ENCODE measurements at places on chromosomes 2 and 18. TPM values are rescaled to one million over a fixed set of nuclear protein-coding genes. Genes with fewer than 3 reads are reported as not detected.

- no peak for DNase-seq
These were observed 37.3 kb upstream of the REL start for GRCh38 chr2:60844105-60844504.

GRCh38 chr18:59954755-59955156 lies 55.0 kb downstream of the PMAIP1 start:
- no peak for DNase-seq

DNA sequence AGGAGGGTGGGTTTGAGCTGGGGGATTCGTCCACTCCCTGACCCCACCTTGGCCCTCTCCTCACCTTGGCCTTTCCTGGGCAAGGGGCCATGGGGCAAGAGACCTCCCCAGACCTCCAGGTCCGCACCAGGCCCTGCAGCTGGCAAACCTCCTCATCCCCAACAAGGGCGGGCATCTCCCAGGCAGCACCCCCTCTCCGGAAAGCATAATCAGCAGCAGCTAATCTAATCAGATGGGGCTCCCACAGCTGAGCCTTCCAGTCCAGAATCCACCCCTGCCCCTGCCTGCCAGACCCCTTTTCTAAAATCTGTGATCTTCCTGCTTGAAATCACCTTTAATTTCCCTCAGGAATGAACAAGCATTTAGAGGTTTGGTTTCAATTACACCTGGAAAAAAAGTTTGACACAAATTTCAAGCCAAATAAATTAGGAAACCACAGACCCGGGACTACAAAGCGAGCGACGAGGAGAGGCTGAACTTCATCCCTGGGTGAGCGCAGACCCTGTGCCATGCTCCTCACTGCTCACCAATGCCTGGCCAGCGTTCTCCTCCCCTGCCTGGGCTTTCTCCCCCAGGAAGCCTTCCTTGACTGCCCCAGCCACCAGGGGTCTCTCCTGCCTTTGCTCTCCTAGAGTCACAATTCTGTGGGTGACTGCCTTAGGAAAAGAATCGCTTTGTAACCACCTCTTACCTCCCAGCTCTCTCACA lies 143.0 kb upstream of the MYCN start:
- no peak for DNase-seq

DNA sequence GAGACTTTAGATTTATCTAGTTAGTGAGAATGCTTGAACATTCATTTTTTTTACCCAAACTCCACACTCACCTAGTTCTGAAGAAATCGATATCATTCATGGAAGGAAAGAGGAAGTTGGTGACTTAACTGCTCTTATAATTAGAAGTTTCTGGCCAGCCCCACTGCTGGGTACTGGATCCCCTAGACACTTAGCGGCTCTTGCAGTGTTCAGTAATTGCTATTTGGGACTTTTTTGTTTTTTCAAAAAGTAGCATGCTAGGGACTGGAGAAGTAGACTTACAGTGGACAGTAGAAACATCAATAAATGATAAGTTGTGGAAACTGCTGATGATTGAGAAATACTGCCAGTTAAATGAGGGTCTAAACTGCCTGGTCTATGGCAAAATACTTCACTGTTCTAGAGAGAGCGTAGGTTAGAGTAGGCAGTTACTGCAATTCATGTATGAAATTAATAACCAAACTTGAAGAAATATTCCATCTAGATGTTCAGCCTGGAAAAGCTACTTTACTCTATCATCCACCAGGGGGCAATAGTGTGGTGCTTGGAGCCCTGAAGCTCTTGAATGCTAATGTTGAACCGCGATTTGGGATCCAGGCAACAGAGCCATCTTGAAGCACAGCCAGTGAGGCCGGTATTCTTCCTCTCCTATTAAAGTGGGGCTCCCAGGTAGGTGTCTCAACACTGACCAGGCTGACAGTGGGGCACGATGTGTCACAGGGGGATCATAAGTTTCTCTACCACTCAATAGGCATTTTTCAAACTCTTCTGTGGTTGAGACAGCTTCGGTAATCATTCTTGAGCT lies 146.1 kb upstream of the SESTD1 start:
- no peak for DNase-seq

- DNase-seq = no peak
These were observed 21.5 kb downstream of the ITGB1BP1 start for GRCh38 chr2:9401646-9402371.

DNA sequence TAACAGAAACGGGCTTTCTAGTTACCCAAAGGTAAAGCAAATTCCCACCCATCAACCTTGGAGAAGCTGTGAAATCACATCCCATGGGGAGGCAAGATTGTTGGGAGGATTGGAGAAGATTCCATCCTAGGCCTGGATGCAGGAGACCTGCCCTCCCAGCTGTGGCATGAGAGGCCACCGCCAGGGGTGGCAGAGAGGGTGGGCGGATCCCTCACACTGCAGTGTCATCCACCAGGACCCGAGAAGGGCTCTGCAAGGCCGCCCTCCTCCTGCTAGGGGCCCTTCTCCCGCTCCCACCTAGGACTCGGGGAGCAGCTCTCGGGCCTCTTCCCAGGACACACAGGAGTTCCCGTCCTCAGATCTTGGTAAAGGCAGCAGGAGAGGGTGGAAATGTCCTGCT lies 15.5 kb upstream of the ATG16L1 start:
- DNase-seq = no peak

DNA sequence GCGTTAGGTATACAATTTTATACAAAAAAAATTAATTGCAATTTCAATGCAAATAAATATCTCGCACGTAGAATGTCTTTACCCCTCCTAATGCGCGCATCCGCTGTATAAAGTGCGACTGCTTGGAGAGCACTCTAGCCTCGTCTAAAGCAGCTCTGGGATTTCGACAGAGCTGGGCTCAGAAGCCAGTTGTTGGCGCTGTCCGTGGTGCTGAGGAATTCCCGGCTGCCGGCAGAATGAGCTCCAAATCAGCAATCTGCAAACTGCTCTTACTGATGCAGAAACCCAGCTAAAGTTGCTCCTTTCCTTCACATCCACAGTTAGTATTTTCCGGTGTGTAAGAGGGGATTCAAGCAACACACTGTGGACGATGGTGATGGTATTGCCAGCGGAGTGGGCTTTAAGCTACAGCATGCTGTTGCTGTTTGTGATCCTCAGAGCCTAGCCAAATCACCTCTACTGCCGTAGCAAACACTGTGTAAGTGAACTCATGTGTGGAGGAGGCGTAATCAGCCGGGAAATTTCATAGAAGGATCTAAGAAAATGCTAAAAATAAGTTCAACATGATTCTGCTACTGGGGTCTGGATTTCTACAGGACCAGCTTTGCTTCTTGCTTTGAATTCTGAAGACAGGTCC lies at the start of gene VWC2L:
TSS of gene VWC2L (plus strand) at position 137 of the 637 bp plus-strand sequence. CDS start 3,140 bp downstream, outside the sequence.
- DNase-seq = peak; percentile 72

DNA sequence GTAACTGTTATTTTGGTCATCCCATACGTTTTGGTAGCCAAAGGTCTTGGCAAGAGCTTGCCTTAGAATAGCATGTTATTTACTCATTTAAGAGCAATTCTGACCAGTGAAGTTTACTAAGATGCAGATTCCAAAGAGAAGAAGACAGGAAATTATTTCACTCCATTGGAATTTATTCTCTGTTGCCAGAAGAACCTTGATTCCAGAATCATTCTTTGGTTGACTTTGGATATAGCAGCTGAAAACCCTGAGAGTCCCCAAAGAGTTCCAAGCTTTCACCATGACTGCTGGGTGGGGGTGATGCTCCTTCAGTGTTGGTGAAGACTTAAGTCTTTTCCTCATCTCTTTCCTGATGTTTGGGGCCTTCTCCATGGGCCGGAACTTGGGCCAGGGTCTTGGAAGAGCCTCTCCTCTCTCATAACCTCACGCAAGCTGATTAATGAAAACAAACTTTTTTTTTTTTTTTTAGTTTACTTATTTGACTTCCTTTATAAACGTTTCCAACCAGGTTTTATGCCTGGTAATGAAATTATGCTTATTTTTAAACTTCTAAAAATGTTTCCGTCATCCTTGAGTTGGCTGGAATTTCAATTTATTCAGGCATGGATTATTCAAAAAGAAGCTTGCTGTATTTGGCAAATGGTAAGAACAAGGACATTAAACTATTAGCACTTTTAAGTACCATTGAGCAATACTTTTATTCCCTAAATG lies 192.0 kb downstream of the MTX2 start:
- DNase-seq = no peak

ALPG gene
- total RNA-seq = not detected

MPPE1 gene
- total RNA-seq = 30.7 TPM

GRCh38 chr2:24354957-24355356 lies 5.4 kb downstream of the ITSN2 start:
- no peak for DNase-seq

- DNase-seq = peak; percentile 88
These were observed 19.8 kb downstream of the BIN1 start for GRCh38 chr2:127086990-127087790.

FAM110C gene
- 10.1 TPM for total RNA-seq

- DNase-seq = no peak
These were observed 67.9 kb downstream of the SETBP1 start for GRCh38 chr18:44748582-44748981.

WIPF1 gene
- total RNA-seq = 20.5 TPM

GRCh38 chr2:239942871-239943311 lies 82.3 kb downstream of the NDUFA10 start:
- peak; percentile 12 for DNase-seq

DNA sequence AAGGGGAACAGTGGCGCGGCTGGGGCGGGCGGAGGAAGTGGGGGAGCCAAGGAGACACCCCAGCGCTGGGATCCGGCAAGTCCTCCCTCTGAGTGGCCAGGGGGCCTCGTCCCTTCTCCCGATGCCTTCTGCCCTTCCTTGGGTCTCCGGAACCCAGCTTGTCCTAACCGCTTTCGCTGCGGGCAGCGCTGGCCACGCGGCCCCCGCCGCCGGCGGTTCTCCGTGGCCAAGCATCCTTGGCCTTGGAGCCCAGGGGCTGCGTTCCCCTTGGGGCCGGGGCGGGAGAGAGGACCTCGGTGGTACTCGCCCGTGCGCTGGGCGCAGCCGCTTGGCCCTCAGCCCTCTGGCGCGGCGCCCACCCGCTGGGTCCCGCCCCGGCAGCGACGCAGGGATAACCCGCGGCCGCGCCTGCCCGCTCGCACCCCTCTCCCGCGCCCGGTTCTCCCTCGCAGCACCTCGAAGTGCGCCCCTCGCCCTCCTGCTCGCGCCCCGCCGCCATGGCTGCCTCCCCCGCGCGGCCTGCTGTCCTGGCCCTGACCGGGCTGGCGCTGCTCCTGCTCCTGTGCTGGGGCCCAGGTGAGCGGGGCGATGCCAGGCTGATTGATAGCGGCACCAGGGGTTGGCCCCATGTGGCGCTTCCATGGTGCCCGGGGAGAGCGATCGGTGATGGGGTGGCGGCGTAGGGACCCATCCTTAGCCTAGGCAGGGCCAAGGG lies 128.7 kb downstream of the UXS1 start:
- peak; percentile 46 for DNase-seq

GRHL1 gene
- 2.1 TPM for total RNA-seq

DNA sequence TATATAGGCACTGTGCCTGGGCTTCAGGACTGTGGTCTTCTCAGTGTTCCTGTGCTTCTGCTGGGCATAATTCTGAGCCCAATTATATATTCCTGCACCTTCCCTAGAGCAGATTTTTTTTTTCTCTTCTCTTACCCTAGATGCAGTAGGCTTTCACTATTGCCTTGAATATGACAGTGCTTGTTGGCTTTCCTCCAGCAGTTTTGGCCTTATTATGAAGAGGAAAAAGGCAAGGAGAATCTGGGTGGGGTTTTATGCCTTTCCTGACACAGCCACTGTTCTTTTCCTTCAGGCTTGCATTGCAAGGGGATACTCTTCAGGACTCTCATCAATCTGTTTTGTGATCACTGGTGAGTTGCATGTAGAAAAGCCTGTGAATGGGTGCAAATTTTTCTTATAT lies 221.9 kb upstream of the CELF4 start:
- DNase-seq = no peak

GRCh38 chr18:43876748-43877147 lies 599.5 kb upstream of the SYT4 start:
- no peak for DNase-seq

DNA sequence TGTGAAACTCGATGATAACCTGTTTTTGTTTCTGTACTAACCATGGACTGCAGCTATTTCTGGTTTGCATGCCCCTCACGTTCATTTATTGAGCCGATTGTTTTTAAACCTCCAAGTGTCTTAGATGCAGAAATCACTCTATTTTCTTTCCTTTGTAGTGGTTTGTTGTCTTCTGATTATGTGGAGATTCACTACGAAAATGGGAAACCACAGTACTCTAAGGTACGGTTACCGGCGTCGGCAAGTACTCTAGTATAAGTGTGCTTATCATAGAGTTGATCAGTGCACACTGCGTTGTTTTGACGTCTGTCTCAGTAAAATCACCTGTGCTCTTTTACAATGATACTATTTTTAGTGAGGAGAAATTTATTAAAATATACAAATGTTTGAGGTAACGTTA lies 87.4 kb downstream of the ADAM23 start:
- DNase-seq = no peak

DNA sequence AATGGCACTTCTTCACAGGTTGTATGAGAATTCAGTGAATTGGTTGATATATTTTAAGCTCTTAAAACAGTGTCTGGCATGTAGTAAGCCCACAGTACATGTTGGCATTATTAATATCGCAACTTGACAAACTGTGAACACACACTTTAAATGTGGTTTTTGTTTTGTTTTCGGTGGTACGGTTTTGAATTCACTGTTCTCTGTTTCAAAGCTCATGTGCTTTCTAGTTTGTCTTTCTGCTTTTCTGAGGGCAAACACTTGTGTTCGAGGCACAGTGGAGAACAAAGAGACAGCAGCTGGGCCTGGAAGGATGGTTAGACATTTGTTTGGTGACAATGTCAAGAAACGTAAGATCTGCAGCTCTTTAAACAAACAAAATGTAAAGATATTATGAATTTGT lies 276.5 kb upstream of the MC4R start:
- DNase-seq = no peak

DNA sequence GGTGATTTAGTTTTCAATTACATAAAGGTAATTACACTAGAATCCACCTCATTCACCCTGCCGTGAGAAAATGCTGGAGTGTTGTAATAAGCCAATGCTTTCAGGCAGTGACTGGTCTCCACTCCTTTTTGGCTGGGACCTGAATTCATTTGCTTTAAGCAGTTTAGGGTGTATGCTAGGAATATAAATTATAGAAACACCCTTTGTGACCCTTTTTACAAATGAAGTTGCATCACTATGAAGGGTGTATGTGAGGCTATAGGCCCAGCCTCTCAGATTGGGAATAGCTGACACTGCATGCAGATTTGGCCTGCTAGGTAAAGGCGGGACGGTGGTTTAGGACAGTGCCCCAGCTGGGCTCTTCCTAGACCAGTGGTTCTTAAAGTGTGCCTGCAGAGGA lies 50.8 kb upstream of the NFE2L2 start:
- DNase-seq = no peak
